ENCODE measurements at places on chromosomes 11 and 22.

- DNase-seq = no peak
These were observed 7.6 kb downstream of the VPS37C start for GRCh38 chr11:61153593-61154095.

- no peak for DNase-seq
These were observed 9.4 kb upstream of the SF1 start for GRCh38 chr11:64787526-64788320.

DNA sequence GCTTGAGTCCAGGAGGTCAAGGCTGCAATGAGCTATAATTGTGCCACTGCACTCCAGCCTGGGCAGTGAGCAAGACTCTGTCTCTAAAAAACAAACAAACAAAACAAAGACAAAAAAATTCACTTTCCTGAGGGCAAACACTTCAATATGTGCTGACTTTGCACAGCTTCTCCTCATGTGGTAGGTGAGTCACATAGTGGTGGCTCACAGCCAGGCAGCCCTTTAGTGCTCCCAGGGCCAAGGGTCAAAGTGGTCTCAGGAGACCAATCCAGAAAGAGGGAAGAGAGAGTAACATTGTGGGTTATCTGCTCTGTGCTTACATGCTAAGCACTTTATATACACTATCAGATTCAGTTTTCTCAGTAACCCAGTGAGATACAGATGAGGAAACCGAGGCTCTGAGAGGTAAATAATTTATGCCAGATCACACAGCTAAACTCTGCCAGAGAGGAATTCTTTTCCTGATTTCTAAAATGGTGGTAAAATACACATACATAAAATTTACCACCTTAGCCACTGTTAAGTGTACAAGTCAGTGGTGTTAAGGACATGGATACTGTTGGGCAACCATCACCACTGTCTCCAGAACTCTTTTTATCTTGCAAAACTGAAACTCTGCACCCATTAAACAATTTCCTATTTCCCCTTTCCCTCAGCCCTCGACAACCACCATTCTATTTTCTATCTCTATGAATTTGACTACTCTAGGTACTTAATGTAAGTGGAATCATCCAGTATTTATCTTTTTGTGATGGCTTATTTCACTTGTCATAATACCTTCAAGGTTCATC lies 231.7 kb upstream of the NARS2 start:
- DNase-seq = no peak

GRCh38 chr11:48025984-48026340 lies 45.6 kb downstream of the PTPRJ start:
- no peak for DNase-seq

DNA sequence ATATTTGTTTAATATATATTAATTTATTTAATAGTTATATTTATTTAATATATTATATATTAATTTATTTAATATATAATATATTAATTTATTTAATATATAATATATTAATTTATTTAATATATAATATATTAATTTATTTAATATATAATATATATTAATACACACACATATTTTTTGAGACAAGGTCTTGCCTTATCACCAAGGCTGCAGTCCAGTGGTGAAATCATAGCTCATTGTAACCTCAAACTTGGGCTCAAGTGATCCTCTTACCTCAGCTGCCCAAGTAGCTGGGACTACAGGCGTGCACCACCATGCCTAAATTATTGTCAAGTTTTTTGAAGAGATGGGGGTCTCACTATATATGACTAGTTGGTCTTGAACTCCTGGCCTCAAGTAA lies 51.4 kb upstream of the DDI1 start:
- DNase-seq = no peak

- DNase-seq = no peak
These were observed 50.9 kb upstream of the LINC01488 start for GRCh38 chr11:69430566-69430965.

GRCh38 chr22:37022483-37023337 lies 3.2 kb downstream of the MPST start:
- no peak for DNase-seq

GRCh38 chr11:32288276-32288675 lies 147.1 kb downstream of the WT1 start:
- no peak for DNase-seq

GRCh38 chr11:118291477-118292135 lies 12.9 kb upstream of the CD3E start:
- no peak for DNase-seq

- DNase-seq = no peak
These were observed 9.4 kb upstream of the GRIK4 start for GRCh38 chr11:120501976-120502755.

DNA sequence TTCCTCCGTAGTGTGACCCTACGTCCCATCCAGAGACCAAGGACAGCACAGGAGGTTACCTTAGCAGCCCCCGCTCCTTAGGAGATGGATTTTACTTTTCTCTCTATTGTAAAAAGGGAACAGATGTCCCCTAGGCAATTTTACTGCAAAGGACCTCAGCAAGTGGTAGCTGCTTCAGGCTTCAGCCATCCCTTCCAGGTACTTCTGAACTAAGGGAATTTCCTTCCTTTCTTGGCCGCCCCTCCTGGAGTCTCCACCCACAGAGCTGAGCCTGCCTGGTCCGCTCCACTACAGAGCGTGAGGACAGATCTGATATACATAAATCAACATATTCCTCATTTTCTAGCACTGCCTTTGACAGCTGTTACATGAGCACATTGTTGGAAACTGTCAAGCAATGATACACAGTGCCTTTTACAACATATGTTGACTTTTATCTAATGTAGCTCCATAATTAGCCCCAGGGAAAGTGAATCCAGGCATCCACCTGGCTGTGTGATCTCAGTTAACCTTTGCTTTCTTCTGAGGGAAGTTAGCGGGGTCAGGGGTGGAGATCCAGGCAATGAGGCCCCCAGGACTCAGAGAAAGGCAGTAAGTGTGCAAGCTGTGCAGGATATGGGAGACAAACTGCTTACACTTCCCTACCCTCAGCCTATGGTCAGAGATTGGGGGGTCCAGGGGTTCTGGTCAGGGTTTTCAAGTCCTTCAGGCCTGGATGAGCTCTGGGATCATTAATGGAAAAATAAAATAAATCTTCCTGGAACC lies 51.9 kb downstream of the SPATA19 start:
- no peak for DNase-seq

- DNase-seq = no peak
These were observed 5.9 kb upstream of the IFITM3 start for GRCh38 chr11:326592-326841.

DNA sequence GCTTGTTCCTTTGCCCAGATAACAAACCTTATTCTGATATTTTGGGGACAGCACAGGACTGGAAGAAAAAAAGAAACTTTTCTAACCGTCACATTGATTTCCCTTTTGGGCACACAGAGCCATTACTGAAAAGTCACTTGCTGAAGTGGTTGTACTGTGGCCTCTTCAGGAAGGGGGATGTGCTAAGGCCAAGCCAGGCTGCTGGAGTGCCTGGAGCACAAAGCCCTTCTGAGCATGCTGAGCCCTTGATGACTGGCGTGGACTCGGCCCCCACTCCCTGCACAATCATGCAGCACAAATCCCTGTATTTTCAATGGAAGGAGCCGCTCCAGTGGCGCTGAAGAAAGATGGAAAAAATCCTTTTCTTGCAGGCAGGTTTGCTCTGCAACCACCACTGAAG lies 164.2 kb downstream of the NTM start:
- no peak for DNase-seq

GRCh38 chr22:43978558-43978957 lies 23.3 kb downstream of the SAMM50 start:
- no peak for DNase-seq

DNA sequence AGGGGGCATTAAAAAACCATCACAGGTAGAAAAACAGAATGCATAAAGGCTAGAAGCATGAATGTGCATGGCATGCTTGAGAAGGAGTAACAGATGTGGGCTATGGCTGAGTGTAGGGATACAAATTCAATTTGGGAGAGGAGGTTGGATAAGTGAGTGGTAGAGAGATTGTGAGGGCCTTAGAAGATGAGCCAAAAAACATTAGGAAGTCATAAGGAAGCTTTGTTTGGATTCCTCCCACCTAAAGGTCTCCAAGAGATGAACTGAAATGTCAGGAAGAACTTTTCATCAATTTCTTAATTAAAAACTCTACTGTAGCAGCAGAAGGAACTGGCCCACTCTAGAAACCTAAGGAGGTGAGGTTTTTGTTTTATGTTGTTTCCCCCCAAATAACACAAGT lies 41.2 kb upstream of the CSNK2A3 start:
- DNase-seq = no peak

DNA sequence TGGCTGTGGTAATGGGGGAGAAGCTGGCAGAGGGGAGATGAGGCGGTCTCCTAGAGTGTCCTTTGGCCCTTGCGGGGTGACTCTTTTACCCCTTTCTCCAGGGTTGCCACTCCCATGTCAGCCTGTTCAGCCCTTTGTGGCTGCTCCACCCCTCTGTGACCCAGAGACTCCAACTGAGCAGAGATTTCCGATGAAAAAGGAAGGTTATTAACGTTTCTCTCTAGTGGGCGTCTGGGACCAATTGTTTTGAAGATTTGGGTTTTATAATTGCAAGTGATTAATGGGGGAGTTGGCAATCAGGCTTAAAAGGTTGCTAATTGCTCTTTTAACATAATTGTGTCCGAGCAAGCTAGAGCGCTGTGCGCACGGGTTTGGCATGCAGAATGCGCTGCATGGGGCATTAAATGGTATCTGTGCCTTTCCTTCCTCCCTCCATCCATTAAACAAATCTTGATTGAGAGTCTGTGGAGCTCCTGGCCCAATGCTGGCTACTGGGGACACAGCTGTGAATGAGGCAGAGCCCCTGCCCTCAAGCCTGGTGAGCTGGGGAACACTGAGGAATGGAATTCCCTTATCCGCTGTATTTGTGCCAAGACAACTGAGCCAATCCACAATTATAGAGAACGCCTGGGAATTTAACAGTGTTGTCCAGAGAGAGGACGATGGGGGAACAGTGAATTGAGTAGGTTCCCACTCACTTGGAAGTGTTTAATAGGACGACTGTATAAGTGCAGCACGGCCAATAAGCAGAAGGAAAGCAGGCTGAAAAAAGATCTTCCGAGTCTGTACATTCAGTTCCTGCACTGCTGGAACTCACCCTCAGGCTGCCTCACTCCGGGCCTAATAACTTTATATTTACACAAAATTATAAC lies 295.9 kb downstream of the MIAT start:
- DNase-seq = no peak

DNA sequence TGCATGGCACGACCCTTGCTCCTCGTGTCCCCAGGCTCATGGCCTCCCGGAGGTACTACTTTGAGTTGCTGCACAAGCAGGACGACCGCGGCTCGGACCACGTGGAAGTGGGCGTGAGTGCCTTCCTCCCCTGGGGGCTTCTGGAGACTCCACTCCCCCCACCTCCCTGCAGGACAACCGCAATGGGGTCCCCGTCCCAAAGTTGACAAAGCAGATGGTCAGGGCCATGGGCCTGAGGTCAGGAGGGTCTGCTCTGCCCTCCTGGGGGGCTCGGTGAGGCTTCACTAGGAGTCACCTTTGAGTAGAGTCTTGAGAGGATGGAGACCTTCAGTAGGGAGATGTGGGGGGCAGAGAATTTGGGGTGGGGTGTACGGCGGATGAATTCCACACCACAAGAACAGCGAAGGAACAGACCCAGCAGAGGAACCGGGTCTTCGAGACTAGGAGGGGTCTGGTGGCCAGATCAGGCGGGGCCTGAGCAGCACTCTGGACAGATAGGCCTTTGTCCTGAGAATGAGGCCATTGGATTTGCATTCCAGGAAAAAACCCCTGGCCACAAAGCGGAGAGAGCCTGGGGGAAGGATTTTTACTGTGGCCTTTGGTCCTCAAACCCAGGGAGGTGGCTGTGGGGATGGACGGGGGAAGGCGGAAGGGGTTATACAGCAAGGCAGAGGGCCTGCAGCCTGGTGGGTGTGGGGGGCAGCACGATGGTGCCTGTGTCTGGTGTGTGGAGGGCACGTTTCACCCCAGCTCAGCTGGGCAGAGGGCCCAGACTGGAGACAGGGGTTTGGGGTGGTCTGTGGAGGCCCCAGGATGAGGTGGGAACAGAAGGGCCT lies 4.6 kb downstream of the B4GALNT4 start:
- DNase-seq = no peak

DNA sequence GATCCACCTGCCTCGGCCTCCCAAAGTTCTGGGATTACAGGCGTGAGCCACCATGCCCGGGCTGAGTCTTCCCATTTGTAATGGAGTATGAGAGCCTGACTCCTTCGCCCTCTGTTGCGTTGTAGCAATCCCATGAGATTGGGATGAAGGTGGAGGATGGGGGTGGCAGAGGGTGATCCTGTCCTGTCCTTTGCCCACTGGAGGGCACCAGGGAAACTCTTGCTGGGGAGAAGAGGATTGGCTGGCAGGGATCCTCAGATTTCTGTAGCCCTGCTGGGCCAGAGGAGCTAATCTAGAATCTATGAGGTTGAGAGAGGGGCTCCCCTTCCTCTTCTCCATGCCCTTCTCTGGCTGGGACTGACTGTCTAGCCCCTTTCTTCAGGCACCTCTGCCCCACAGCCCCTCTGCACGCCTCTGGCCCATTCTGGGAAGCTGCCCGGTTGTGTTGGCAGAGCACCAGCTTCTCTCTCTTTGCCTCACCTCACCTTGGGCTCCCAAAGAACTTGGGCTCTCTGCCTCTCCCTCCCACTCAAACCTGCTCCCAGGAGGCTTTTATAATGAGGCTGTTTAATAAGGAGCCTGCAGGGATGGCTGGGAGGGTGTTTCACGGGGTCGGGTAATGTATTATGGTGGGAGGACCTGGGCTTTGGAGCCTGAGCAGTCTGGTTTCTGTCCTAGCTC lies 9.5 kb upstream of the CATSPER1 start:
- no peak for DNase-seq

- DNase-seq = no peak
These were observed 26.6 kb upstream of the TTC12 start for GRCh38 chr11:113287801-113288200.

DNA sequence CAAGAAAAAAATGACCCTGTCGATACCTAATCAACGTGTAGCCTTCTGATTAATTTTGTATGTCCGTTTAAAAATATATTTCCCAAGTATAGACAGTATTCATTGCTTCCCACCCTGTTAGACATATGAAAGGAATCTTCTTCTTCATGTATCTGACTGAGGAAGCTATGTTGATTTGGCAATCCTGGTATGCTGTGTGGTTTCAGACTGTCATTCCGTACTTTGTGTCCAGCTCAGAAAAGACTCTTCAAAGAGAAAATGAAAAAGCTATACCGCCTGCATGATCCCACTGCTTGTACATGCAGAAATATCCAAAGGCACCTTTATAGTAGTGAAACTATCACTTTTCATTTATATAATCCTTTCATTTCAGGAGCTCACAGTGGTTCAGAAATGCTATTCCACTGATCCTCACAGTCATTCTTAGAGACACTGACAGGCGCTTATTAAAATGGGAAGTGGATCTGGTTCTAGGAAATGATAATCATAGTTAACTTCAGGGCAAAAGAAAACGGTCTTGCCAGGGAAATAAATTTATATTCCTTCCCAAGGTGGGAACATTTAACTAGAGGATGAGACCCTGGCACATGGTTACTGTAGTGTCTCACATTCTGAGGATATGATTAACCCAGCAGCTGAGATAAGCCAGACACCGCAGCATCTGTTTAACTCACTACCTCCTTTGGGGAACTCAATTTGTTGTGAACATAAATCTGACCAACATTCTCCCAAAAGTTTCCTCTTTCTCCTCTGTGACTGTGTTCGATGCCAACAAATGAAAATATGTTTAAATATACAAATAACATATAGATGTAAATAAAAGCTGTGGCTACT lies 599.2 kb upstream of the LUZP2 start:
- DNase-seq = no peak

- no peak for DNase-seq
These were observed 8.0 kb upstream of the COMT start for GRCh38 chr22:19933341-19934241.
